Posterior cingulate gyrus (tissue), 11 donors: ENCODE measurements at places on chromosomes 2 and 18.

- no peak for DNase-seq
These were observed 32.8 kb downstream of the FAM124B start for GRCh38 chr2:224369028-224369632.

DNA sequence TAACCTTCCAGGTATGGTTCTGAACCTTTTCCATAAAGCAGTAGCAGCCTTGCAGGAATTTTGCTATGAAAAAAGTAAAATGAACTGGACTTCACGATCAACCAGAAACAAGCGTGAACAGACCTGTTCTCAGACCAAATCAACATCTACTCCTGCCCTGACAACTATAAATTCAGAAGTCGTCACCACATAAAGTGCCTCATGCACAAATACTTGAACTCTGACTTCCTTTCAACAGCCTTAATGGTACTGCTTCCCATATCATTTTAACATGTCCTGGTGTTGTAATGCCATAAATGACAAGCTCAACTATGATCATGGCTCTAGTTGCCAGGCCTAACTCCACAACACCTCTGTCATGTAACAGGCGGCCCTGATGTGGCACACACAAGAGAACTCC lies 262.4 kb downstream of the MTX2 start:
- no peak for DNase-seq

- no peak for DNase-seq
These were observed 32.8 kb downstream of the KATNAL2 start for GRCh38 chr18:46950064-46950656.

- DNase-seq = no peak
These were observed 5.1 kb downstream of the SERPINB8 start for GRCh38 chr18:63974991-63975390.

DNA sequence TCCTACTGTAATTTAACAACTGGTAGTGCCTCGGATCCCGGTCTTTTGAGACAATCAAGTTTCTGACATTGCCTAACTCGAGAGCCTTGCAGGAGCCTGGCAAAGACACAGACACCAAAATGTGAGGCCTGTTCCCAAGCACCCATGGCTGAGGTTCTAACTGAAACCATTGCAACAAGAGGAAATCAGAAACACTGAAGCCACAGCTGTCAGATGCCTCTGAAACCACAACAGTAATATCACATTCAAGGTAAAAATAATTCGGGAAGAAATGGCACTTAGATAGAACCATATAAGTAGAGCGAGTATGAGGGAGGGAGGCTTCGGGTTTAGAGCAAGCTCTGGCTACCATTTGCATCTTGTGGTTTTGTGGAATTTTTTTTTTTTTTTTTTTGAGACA lies 285.9 kb downstream of the FBXO15 start:
- DNase-seq = no peak

DNA sequence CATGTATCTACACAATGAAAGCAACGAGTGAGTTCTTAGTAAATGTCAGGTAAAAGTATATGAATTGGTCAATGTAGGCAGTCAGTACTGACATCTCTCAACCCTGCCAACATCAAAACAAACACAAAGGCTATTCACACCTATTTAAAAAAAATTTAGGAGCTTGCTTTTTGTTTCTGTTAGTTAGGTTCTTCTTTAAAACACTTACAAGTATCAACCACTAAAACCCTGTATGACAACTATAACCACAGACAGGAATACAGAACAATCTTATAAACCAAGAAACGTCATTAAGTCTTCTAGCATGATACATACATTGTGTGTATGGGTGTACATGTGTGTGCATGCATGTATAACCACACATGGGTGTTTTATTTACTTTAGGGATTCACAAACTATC lies 131.0 kb downstream of the TCF4 start:
- no peak for DNase-seq

DNA sequence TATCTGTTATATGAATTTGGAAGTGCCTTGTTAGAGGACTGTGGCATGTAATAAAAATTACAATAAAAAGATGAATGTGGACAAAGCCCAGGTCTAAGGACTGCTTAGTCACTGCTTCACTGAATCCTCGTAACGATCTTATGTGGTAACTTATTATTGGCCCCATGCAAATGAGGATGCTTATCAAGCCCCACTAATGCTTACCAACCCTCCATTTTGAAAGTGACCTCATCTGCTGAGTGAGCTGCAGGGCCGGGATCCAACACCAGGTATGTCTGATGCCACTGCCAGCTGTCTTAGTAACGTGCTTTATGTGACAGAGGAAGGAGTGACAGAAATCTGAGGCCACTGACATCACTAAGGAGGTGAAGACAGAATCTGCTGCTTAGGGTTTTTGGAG lies 65.3 kb upstream of the CCDC85A start:
- no peak for DNase-seq

GRCh38 chr2:95374451-95374920 lies 28.0 kb upstream of the FAHD2A start:
- no peak for DNase-seq

DNA sequence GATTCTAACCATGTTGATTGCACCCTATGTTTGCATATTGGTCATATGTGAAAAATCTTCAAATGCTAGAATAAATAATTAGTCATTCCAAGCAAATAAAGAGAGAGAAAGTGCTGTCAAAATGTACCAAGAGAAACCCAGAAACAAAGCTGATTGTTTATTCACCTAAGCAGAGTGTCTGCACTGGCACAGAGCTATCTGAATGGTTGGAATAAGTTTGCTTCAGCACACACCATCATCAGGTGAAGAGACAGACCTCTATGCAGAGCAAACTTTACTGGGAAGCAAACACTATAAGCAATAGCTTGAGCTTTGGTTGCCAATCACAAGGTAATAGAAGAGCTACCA lies 25.4 kb downstream of the DSG4 start:
- DNase-seq = no peak

DNA sequence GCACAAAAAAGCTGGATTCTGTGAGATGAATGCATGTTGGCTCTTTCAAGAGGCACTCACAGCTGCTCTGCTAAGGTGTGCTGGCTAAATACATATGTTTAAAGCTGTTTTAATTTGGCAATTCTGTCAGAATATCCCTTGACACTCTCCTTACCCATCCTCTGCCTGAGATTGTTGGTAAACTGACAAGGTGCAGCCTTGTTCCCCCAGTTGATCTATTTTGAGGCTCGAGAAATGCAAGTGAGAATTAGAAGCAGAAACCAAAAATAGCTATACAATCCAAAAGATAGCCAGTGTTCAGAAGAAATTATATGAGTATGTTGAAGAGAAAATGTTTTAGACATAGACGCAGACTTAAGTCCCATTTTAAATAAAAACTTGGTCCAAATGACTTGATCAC lies 971.7 kb upstream of the GYPC start:
- DNase-seq = no peak

DNA sequence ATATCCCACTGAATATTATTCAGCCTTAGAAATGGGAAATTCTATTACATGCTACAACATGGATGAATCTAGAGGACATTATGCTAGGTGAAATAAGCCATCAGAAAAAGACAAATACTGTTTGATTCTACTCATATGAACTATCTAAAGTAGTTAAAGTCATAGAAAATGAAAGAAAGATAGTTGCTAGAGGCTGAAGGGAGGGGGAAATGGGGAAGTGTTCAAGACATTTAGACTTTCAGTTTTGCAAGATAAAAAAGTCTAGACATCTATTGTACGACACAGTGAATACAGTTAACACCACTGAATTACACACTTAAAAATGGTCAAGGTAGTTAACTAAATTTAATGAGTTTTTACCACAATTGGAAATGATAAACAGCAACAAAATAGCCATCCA lies 835.9 kb upstream of the CHAC2 start:
- DNase-seq = no peak

GRCh38 chr18:67514901-67515540 lies 1.5 kb downstream of the DSEL start:
- no peak for DNase-seq

DNA sequence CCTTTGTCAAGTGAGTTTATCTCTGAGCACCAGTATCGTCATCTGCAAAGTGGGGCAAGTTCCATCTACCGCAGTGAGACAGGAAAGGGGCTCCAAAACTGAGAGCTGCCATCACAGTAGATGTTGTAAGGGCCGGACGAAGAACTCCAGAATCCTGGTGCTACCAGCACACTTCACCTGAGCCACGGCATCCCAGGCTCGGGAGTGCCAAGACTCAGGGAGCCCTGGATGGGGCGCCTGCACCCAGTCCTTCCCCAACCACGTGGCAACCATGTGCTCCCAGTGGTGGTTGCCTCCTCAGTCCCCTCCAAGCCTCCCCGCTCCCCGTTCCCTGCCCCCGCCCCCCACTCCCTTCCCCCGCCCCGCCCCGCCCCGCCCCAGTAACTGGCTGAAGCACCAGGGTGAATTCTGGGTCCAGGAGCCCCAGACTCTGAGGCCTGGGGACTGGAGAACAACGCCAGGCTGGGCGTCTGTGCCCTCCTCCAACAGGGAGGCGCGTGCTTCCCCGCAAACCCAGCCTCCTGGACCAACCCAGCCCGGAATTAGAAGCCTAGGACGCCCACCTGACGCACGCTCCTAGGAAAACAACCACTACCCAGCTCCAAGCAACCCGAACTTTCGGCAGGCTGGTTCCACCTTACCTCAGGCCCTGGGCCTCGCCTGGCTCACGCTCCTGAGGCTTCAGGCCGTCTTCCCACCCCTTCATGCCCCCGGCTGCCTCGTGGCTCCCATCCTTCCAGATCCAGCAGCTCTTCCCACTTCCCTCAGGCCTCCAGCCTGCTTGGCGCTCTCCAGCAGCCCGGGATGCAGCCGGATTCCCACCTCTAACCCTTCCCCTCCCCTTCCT lies 67.6 kb downstream of the LAMA3 start:
- DNase-seq = no peak

DNA sequence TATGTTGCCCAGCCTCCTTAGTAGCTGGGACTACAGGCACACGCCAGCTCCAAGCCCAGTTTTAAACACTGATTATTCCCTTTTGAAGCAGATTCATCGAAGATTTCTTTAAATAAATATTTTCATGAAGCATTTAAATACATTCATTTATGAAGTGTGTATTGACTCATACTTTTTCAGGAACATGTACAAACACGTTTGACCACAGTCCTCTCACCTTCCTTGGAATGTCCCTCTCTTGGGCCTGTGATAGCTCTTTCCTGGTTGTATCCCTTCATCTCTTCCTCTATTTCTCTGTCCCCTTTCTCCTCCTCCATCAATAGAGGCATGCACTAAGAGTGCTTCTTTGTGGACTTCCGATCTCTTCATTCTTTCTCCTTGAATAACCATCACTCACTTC lies 2.5 kb downstream of the PSTPIP2 start:
- no peak for DNase-seq

- DNase-seq = no peak
These were observed 3.8 kb upstream of the TBR1 start for GRCh38 chr2:161412346-161412745.

DNA sequence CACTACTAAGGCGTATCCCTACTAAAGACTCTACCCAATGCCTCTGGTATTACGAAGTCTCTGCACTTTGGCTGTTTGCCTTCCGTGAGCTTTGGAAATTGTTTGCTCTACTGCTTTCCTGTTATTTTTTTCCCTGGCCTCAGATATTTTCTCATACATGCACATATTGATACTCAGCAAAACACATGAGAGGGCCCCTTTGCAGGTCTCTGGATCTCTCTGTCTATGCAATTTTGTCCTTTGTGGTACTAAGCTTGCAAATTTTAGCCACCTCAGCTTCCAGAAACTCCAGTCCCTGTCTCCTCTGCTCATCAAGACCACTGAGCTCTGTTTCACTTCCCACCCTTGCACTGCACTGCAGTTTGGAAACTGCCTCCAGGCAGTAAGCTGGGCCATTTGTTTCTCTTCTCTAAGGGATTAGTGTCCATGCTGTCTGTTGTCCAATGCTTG lies 46.6 kb downstream of the TAF1B start:
- DNase-seq = no peak

DNA sequence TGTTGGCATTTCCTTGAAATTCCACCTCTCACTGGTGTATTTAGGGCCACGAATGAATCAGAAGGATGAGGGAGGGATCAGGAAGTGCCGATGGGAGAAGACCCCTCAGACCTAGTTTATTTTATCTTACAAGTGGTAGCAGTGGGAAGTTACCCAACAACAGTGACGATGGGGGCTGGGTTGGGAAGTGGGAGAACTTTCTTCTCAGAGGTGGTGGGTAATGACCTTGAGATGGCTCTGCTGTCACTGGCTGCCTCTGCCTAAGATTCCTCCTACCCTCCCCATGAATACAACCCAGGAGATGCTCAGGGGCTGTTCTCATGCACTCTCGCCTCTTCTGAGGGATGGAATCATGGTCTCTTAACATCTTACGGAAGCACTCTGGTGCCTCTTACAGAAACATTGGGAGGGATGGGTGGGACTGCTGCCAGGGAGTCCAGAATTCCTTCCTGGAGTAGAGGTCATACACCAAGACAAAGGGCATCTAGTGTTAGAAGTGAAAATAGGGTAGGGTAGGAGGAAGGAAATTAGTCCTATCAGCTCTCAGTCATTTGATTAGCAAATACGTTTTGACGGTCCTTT lies 58.5 kb upstream of the TXNDC2 start:
- DNase-seq = no peak

- DNase-seq = no peak
These were observed 16.7 kb downstream of the ZEB2 start for GRCh38 chr2:144503242-144503641.

DNA sequence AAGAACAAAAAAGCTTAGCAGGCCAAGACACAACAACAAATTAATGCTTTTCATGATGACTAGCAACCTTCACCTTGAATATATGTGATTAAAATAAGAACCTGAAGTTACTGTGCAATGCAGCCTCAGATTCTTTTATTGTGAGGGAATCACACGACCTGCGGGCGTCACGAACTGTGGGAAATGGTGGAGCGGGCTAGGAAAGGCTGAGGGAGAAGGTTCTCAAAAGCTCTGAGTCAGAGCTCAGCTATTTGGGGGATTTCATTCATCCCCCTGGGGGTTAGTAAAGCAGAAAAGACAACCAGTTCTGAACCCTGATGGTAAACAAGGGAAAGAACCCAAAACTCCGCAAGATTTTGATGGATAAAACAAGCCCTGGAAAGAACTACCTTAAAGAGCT lies 89.3 kb upstream of the NCKAP5 start:
- no peak for DNase-seq

DNA sequence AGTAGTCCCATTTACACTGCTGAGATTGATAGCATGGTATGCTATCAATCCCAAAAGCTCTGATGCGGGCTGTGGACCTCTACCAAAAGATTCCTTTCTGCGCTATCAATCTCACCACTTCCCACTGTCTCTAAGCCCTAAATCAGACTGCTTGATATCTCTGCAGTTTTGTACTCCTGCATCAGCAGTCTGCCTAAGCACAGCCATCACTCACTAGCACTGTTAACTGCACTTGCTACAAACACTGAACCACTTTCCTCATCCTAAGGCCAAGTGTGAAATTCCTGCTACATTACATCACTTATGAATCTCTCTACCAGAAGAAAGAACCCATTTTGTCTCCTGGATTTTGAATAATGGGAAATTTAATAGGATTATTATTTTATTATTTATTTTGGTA lies 237.0 kb downstream of the HNMT start:
- DNase-seq = no peak
